MM.1S (cell line): ENCODE measurements at places on chromosomes 5 and 9.

- no peak for DNase-seq
- no peaks in the 10 kb centered on the region for H3K36me3 ChIP-seq
- no peaks in the 10 kb centered on the region for H3K4me1 ChIP-seq
Measured at GRCh38 chr9:129999141-129999510, 43.9 kb downstream of the FNBP1 start.

GRCh38 chr9:135347461-135347860 lies 132.1 kb upstream of the PPP1R26 start:
- no peaks in the 10 kb centered on the region for H3K36me3 ChIP-seq
- no peak for DNase-seq
- no peaks in the 10 kb centered on the region for H3K4me1 ChIP-seq
- H3K27ac ChIP-seq = no peak overlapping the region

GRCh38 chr5:150538007-150538917 lies 30.3 kb downstream of the NDST1 start:
- no peak overlapping the region for H3K4me3 ChIP-seq
- no peaks in the 10 kb centered on the region for H3K4me1 ChIP-seq
- DNase-seq = no peak
- no peak overlapping the region for H3K27ac ChIP-seq
- no peaks in the 10 kb centered on the region for H3K36me3 ChIP-seq

- no peaks in the 10 kb centered on the region for H3K36me3 ChIP-seq
- no peak overlapping the region for H3K27ac ChIP-seq
- H3K27me3 ChIP-seq = no peaks in the 10 kb centered on the region
- no peak overlapping the region for H3K4me3 ChIP-seq
- H3K4me1 ChIP-seq = no peaks in the 10 kb centered on the region
- no peak for DNase-seq
Measured at GRCh38 chr5:63963926-63964325, 1.7 kb upstream of the HTR1A start.

DNA sequence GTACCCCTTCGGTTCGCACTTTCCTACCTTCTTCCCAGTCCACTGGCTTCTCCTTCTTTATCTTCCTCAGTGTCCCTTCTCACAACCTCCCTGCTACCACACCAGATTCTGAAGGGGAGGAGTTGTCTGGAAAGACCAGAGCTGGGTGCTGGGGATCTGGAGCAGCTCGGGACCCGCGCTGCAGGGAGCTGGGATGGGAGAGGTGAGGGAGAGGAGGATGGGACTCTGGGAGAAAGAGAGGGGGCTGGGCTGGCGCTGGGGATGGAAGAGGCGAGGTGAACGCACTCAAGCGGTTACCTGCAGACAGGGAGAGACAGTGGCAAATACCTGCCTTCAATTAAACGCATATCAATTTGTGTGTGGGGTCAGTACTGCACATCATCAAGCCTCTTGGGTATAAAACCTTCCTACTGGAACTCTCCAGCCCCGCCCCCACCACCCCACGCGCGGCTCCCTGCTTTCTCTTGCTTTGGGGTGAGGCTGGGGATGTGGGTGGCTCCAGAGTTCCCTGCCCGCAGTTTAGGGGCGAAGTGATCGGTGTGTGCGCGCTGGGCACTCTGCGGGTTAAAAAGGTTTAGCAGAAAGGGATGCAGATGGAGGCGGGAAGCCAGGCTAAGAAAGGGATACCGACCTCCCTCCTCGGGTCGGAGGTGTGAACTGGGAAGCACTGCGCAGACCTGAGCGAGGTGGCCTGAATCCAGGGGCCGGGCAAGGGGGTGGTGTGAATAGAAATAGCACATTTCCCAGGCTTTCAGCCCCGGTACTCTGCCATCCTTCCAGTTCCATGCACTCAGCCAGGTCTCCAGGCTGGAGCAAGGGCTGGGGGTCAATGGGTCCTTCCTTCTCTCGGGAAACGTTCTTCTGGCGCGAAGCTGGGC lies 977 bp upstream of the PAM start:
- H3K4me1 ChIP-seq = 0 out of 2 replicates have a peak, but pooled peaks cover 5% of the 10 kb centered on the region
- no peaks in the 10 kb centered on the region for H3K36me3 ChIP-seq
- H3K27me3 ChIP-seq = peaks cover 8% of the 10 kb centered on the region; the same call in 1 of the 2 replicates
- no peak for DNase-seq
